ENCODE measurements at places on chromosomes 5 and 9. TPM values are rescaled to one million over a fixed set of nuclear protein-coding genes. Genes with fewer than 3 reads are reported as not detected.

DNA sequence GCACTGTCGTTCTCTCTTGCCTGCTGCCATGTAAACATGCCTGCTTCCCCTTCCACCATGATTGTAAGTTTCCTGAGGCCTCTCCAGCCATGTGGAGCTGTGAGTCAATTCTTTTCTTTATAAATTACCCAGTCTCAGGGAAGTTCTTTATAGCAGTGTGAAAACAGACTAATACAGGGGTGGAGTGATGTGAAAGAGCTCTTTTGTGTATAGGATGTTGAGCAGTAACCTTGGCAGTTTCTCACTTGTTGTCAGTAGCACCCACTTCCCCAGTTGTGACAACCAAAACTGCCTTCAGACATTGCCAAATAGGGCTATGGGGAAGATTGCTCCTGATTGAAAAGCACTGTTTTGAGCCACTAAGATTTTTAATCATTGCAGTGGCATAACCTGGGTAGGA is 552.2 kb upstream of the ZNF462 start:
- no peak for DNase-seq

GRCh38 chr9:122213589-122214413 is 15.0 kb downstream of the LHX6 start:
- peak; percentile 74 for DNase-seq

- DNase-seq = no peak
These were observed 41.2 kb upstream of the SVEP1 start for GRCh38 chr9:110620726-110621125.

GRCh38 chr5:124459984-124460383 is 286.5 kb downstream of the ZNF608 start:
- no peak for DNase-seq

GRCh38 chr5:78215565-78215964 is 78.9 kb downstream of the AP3B1 start:
- DNase-seq = no peak

GRCh38 chr5:138064526-138064925 is 19.3 kb upstream of the WNT8A start:
- no peak for DNase-seq

- DNase-seq = no peak
These were observed 41.2 kb upstream of the ZNF300 start for GRCh38 chr5:150945947-150946346.

GRCh38 chr5:146797658-146798057 is 80.9 kb downstream of the PPP2R2B start:
- DNase-seq = no peak

- no peak for DNase-seq
These were observed 2.8 kb downstream of the ATP6V1G1 start for GRCh38 chr9:114590328-114590727.

DNA sequence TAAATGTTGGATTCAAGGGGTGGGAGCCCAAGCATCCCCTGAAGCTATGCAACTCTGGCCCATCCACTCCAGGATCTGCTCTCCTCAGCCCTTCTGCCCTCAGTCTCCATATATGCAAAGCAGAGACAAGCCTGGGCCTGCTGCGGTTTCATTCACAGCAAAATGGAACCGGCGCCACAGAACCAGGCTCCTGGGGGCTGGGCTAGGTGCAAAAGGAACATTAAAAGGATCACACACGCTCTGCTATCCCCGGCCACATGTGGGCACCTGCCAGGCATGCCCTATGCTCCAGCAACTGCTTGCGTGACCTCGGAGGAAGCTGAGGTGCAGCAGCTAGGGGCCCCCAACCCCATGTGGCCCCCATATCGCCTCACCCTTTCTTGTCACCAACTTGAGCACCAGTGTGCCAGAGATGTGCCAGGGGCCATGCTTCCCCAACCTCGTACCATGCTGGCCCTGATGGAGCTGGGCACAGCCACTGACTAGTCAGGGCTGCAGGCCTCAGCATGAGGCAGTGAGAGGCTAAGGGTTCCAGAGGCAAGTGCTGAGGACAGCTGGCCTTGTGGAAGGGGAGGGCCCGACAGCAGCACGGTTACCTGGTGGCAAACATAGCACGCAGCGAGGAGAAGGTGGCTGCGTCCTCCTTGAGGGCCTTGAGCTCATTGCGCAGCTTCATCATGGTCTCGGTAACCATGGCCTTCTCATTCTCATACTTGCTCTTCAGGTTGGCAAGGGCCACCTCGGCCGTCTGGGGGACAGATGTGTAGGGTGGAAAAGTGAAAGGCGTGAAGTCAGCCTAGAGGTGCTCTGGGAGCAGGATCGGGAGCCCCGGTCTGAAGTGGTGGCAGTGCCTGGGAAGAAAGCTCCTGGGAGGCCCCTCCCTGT is 47.2 kb downstream of the BICD2 start:
- no peak for DNase-seq

GRXCR2 gene
- 0.78 TPM for total RNA-seq

ROR2 gene
- 0.65 TPM for total RNA-seq

FSTL4 gene
- total RNA-seq = not detected

FCN2 gene
- total RNA-seq = not detected

SPATA31A3 gene
- total RNA-seq = not detected

- DNase-seq = no peak
These were observed 255 bp upstream of the TRPM6 start for GRCh38 chr9:74887981-74888370.

SPATA31A6 gene
- not detected for total RNA-seq

PCDHGA8 gene
- 14.0 TPM for total RNA-seq

GRCh38 chr5:17678751-17679324 is 44.6 kb downstream of the TAF11L14 start:
- no peak for DNase-seq

DNA sequence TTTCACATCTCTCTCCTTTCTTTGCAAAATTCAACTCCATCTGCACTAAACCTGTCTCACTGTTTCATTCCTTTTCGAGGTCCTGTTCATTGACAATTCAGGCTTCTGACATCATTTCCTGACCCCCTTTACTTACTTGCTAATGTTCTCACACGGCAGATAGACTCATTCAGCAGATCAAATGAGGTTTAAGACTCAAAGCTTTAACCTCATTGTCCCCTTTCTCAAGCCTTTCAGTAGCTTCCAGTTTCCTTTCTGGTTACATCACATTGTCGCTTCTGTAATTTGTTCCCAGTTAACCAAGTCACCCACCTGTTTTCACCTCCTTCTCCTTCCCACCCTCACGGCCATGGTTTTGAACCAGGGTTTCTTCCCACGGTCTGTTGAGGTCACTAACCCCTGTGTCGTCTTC is 143.4 kb upstream of the OTULINL start:
- DNase-seq = no peak

DNA sequence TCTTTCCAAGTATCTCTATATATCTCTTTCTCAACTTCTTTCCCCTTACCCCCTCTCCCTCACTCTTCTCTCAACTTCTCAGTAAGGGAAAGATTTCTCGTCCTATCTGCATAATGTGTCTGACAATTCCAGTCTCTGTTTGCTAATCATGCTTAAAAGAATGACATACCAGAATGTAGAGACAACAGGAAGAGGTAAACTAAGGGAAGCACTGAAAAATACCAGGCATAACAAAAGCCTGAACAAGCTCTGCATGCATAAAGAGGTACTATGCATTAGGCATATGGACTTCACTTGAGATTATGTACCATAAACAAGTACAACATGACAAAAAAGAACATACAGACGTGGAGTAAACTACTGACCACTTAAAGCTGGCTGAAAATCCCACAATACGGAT is 62.6 kb downstream of the SEMA5A start:
- no peak for DNase-seq

TMEFF1 gene
- total RNA-seq = 0.46 TPM

IFNA5 gene
- not detected for total RNA-seq

SPARC gene
- 539 TPM for total RNA-seq

DNA sequence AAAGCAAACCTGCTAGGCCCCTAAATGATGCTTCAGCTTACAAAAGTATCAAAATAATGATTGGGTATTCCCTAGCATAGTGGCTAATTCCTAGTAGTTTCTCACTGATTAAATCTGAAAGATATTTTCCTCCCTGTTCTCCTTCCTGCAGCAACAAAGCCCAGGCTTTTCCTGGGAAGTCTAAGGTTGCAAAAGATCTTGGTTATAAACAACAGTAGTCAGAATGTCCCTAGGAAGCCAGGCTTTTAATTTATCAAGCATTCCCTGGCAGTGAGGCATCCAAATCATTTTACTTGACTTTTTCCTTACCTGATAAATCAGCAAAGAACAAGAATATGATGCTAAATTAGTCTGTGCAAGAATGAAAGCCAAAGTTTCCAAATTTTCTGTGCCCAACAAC is 272.0 kb downstream of the PDE4D start:
- DNase-seq = no peak

STPG3 gene
- total RNA-seq = not detected
